ENCODE measurements at places on chromosomes 11 and 22.

DNA sequence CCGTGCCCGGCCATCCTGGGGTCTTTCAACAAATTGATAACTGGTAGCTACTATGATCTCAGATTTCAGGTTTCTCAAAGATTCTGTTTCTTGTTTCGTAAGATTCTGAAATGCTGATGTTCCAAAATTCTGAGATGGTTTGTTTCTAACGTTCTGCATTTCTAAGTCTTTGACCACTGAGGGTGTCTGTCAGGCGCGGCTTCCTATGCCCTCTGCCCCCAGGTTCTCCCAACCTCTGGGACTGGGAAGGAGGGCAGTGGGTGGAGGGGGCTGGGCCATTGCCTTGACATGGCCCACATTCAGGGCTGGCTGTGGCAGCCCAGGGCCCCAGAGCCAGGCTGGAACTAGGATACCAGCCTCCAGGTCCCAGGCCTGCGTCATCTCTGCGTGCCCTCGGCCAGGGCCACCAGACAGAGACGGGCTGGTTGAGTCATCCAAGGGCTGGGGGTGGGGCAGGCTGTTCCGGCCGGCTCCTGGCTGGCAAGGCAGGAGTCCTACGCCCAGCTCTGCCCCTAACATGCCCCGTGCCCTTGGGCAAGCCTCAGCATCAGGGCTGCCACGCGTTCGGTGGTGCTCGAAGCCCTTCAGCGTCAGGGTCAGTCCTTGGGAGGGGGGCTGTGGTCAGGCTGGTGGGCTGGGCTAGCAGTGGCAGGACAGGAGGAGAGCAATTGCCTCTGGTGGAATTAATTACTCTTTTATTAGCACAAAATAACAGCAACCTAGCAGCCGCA, 5.2 kb downstream of the TMEM134 start:
- no peak for DNase-seq

DNA sequence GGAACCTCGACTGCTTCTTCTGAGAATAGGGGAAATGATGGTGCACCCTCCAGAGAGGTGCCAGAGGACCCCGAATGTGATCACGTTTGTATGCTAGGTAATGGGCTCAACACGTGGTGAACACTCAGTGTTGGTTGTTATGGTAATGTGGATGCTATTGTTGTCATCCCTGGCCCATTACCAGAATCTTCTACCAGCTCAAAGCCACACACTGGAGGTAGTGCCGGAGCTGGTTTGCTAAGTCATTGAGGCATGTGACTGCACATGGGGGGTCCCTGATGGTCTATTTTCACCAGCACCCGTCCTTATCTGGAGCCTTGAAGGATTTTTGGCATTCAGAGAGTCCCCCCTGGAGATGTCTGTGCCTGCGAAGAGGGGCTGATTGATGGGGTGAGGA, 119.1 kb upstream of the CD82 start:
- no peak for DNase-seq

GRCh38 chr22:48923165-48923865, 904.4 kb downstream of the BRD1 start:
- no peak for DNase-seq

DNA sequence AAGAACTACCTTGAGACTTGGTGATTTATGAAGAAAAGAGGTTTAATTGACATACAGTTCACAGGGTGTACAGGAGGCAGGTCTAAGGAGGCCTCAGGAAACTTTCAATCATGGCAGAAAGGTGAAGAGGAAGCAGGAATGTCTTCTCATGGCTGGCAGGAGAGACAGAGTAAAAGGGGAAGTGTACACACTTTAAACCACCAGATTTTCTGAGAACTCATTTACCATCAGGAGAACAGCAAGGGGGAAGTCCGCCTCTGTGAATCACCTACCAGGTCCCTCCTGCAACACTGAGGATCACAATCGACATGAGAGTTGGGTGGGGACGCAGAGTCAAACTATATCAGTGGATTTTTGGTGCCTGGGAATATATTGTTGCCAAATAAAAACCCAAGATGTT, 40.3 kb upstream of the OR5D13 start:
- no peak for DNase-seq

DNA sequence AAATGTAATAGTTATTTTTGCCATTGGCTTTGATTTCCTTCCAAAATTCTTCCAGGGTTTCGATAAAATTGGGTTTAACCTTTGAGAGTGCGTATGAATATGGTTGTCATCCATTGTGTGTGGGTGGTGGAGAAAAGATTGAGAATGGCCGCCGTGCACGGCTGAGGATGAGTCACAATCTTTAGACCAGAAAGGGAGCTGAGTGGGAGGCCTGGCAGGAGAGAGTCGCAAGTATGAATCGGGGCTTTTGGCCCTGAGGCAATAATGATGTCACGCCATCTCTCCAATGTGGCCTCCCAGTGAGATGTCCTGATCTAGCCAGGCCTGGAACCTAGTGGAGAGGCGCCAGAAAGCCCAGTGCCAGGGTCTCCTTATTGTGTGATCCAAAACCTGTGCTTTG, 33.1 kb upstream of the SMPD1 start:
- no peak for DNase-seq

- no peak for DNase-seq
Observed at GRCh38 chr11:77506857-77507256, 33.0 kb upstream of the PAK1 start.

DNA sequence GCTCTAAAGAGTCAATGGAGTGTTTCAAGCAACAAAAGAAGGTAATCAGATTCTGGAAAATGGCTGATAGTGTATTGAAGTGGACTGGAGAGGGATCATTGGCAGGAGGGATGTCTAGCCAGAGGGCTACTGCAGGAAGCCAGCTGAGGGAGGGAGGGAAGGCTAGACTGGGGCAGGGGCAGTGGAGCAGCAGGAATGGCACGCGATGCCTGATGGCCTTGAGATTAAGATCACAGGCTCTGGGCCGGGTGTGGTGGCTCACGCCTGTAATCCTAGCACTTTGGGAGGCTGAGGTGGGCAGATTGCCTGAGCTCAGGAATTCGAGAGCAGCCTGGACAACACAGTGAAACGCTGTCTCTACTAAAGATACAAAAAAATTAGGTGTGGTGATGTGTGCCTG, 47.5 kb upstream of the PRDM11 start:
- no peak for DNase-seq

DNA sequence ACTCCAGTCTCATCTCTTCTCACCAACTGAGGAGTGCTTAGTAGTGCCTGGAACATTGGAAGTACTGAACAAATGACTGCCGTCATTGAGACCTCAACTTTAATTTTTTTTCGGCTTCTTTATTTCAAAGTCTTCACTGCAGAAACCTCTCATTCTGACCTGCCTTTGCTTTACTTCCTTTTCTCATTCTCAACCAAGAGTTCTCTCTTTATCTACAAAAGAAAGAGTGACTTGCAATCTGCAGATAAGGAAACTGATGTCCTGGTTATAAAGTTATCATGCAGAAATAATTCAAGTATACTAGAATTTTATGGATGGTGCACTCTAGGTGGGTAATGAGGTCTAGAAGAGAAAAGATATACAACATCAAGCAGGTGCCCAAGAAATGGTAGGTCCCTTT, 1.2 kb upstream of the EED start:
- DNase-seq: no peak

DNA sequence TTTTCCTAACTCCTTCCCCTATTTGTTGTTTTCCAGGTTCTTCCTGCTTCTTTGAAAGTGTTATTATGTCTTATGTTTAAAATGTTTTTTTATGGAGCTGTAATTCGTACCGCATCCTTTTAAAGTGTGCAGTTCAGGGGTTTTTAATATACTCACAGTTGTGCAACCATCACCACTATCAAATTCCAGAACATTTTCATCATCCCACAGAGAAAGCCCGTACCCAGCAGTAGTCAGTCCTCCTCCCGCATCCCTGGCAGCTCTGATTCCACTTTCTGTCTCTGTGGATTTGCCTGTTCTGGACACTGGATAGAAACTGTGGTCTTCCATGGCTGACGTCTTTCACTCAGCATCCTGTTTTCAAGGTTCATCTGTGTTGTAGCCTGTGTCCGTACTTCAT, 73.7 kb downstream of the JAM3 start:
- DNase-seq: no peak

DNA sequence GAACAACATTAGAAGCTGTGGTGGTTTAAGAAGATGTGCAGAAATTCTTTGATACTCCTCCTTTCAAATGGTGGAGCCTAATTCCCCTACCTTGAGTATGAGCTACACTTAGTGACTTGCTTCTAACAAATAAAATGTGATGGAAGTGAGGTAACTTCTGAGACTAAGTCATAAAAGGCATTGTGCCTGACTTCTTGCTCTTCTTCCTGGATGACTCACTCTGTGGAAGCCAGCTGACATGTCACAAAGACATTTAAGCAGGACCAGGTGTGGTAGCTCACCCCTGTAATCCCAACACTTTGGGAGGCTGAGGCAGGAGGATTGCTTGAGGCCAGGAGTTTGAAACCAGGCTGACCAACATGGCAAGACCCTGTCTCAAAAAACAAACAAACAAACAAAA, 3.9 kb upstream of the PLA2G3 start:
- no peak for DNase-seq

- no peak for DNase-seq
Observed at GRCh38 chr11:65266210-65266609, 4.4 kb downstream of the POLA2 start.

DNA sequence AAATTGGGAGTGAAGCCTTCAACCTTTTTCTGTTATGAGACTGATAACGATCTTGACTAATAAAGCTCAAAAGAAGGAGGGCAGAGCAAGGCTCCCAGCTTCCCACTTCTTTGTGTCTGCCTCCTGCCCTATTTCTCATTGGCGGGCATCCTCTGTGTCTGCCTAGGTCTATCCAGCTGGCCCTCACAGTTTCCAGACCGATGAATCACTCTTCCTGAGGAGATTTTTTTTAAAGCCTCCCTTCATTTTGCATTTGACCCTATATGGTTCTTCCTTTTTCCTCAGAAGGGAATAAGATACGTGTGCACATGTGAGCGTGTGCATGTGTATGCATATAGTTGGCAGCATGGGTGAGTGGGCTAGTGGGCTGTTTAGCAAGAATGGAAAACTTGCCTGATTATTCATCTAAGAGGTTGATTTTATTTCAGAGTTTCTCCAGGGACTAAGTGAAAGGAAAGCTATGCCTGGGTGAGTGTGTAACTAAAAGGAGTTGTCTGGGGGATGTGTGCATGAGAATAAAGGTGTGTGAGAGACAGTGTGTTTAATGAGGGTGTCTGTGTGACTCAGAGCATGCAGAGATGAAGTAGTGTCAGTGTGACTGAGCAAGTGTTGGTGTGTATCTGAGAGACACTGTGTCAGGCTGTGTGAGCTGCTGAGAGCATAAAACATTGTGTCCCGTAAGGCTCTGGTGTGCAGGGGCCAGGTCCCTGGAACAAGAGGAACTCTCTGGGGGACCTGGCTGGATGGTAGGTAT, 12.2 kb downstream of the PHLDB1 start:
- no peak for DNase-seq

GRCh38 chr11:9263840-9264315, 1.3 kb downstream of the DENND5A start:
- no peak for DNase-seq

DNA sequence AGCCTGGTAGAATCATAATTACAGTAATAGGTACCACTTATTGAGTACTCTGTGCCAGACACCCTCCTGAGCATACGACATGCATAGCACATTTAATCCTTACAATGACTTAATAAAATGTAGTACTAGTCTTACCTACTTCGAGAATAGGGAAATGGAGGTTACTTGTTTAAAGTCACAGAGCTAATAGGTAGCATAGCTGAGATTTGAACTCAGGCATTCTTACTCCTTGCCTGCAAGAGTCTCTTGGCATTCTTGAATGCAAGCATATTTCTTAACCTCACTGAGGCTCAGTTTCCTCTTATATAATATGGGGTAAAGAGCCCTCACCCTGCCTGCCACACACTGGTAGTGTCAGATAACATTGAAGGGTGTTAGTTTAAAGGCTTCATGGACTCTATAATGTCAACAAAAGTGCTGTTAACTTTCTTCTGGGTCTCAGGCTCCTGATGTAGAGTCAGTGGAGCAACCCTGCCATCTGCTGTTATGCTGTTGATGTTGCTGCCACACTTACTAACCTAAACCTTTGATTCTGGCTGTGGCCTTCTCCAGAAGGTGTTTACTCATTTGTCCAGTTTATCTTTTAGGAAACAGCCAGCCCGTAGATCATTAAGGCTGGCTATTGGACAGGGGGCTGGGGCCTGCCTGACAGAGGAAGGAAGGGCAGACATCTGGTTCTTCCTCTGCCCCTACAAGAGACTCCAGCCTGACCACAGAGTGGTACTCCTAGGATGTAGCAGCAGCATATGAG, 18.9 kb downstream of the LIMK2 start:
- peak; percentile 35 for DNase-seq

DNA sequence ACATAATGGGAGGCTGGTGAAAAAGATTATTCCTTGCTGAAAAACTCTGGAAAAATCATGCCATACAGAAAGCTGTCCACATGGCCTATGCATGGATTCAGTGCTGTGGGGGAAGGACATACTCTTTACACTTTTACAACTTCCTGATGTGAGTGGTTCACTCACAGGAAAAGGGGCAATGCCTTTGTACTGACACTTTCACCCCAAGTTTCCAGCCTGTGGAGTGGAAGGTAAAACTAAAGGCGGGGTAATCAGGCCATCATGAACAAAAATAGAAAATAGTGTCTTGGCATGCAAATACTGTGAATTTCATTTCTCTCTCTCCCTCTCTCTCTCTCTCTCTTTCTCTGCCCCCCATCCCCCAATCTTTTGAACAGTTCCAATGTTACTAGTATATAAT, 281.8 kb downstream of the ETS1 start:
- no peak for DNase-seq

- DNase-seq: peak; percentile 18
Observed at GRCh38 chr11:126968915-126969314, 31.7 kb downstream of the KIRREL3 start.

GRCh38 chr11:12134236-12134585, 23.8 kb downstream of the MICAL2 start:
- DNase-seq: no peak

DNA sequence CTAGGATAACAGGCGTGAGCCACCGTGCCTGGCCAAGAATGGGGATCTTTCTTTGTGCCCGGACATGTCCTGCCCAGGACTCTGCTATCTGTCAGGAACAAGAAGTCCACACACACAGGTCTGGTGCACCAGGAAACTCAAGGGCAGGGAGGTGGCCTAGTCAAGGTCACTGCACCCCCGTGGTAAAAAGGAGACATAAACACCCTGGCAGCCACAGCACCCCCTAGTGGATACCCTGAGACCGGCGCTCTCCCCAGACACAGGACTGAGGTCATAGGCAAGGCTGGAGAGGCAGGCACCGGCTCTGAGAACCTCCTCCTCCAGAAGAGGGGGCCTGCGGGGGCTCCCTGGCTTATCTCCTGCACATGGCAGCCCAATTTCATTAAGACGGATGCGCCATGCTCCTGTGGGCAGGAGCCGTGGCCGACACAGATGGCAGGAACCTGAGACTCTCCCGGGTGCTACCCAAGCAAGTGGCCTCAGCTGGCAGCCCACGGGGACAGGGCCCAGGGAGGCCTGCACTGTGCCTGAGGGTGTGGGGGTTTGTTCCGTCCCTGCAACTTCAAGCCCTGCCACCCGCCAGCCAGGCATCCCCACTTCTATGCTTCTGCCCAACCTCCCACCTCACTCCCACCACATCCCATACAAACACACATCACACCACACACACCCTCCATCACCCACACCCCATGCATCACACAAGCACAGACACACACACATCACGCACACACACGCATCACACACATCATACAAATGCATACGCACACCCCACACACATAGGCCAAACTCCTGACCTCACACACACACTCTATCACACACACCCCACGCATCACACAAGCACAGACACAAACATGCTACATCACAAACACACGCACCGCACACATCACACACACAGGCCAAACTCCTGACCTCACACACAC, 19.6 kb downstream of the MACROD1 start:
- peak; percentile 89 for DNase-seq

GRCh38 chr11:78646564-78647185, 72.0 kb upstream of the NARS2 start:
- DNase-seq: peak; percentile 63

- DNase-seq: no peak
Observed at GRCh38 chr11:8705146-8705545, 22.6 kb downstream of the RPL27A start.

All from WERI-Rb-1 (cell line).